Left ventricle myocardium inferior (tissue), 1 donor: ENCODE measurements at places on chromosomes 4 and X. TPM values are rescaled to one million over a fixed set of nuclear protein-coding genes. Genes with fewer than 3 reads are reported as not detected.

Gene CXCR3
- not detected for total RNA-seq

Gene CXCL6
- not detected for total RNA-seq

Gene BRS3
- total RNA-seq = not detected

GRCh38 chr4:40185830-40186664, 10.8 kb upstream of the RHOH start:
- no peaks in the 10 kb centered on the region for H3K4me1 ChIP-seq
- H3K27ac ChIP-seq = no peak overlapping the region
- no peak for DNase-seq
- H3K36me3 ChIP-seq = no peaks in the 10 kb centered on the region

DNA sequence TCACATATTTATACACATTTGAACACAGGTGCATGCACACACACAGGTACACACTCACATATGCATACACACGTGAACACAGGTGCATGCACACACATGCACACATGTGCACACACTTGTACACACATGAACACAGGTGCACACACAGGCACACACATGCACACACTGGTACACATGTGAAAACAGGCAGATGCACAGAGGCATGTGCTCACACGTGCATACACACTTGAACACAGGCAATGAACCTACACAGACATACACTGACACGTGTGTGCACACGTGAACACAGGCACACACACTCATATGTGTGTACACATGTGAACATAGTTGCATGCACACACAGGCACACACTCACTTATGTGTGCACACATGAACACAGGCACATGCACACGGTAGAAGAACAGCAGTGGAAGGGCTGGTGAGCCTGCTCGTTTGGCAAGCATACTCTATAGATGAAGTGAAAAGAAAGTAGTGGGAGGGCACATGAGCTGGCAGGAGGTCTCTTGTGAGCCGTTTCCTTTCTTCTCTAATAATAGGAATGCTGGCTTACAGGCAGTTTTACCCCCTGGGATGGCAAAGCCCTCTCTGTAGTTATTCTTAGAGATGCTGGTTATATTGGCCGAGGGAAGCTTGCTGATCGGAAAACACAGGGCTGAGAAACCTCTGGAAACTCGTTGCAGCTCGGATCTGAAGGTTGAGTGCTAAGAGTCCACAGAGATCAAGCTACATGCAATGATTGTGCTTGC, 279.6 kb upstream of the CLNK start:
- peaks cover 5% of the 10 kb centered on the region for H3K4me1 ChIP-seq
- no peak overlapping the region for H3K4me3 ChIP-seq
- H3K36me3 ChIP-seq = no peaks in the 10 kb centered on the region
- peaks cover 10% of the 10 kb centered on the region for H3K27me3 ChIP-seq
- H3K27ac ChIP-seq = no peak overlapping the region
- no peak for DNase-seq

DNA sequence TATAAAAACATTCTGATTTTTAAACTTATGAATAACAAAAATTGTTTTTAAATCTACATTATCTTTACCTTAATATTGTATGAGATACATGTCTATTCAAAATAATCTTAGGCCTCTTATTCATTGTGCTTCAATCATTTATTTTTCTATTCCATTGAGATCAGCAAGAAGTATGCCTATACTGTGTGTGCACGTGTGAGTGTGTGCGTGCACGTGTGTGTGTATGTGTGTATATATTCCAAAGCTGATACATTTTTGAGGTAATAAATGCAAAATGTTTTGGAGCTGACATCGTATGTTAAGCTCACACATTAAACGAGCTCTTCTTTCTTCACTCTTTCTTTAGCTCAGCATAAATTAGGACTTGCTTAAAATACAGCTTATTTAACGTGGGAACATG, 1701.2 kb upstream of the PCDH10 start:
- no peaks in the 10 kb centered on the region for H3K27me3 ChIP-seq
- no peak overlapping the region for H3K4me3 ChIP-seq
- DNase-seq = no peak
- no peaks in the 10 kb centered on the region for H3K4me1 ChIP-seq
- no peaks in the 10 kb centered on the region for H3K36me3 ChIP-seq

Gene OPRPN
- not detected for total RNA-seq

Gene COX7B2
- total RNA-seq = not detected

Gene ARHGAP36
- total RNA-seq = not detected

Gene CXorf49
- total RNA-seq = not detected

- no peaks in the 10 kb centered on the region for H3K4me1 ChIP-seq
- H3K4me3 ChIP-seq = no peak overlapping the region
- DNase-seq = no peak
- no peaks in the 10 kb centered on the region for H3K36me3 ChIP-seq
These were observed 28.7 kb downstream of the TMPRSS11A start for GRCh38 chr4:67934628-67935027.

DNA sequence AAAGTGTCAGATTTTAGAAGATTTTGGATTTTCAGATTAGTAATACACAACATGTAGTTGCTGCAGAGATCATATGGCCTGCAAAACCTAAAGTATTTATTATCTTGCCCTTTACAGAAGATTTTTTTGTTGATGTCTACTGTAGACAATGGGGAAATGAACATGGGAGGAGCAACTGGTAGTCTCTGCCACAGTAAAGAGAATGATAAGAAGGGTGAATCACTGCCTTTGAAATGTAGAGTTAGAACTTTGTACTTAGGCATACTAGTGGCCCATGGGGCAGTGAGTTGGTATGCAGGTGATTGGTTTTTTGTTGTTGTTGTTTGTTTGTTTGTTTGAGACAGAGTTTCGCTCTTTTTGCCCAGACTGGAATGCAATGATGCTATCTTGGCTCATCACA, 50.1 kb downstream of the GAB1 start:
- no peak for DNase-seq
- no peaks in the 10 kb centered on the region for H3K36me3 ChIP-seq
- no peaks in the 10 kb centered on the region for H3K27me3 ChIP-seq
- H3K27ac ChIP-seq = no peak overlapping the region

GRCh38 chrX:99371976-99372595, 1038.0 kb downstream of the PCDH19 start:
- no peaks in the 10 kb centered on the region for H3K4me1 ChIP-seq
- H3K4me3 ChIP-seq = no peak overlapping the region
- no peaks in the 10 kb centered on the region for H3K36me3 ChIP-seq
- no peak overlapping the region for H3K27ac ChIP-seq

Gene IKBKG
- total RNA-seq = 14.8 TPM

Gene PNMA6A
- 1.4 TPM for total RNA-seq

DNA sequence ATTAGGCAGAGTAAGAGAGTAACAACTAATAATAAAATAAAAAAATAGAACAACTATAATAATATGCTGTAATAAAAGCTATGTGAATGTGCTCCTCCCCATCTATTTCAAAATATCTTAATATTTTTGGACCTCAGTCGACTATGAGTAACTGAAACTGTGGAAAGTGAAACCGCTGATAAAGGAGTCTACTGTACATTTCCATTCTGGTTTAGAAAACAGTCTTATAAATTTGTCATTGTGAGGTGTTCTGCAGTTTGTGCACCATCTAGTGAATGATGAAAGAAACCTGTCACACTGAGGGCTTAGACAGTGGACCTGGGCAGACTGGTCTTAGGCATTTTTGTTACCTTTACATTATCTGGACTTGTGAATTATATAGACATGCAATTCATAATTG, 42.0 kb downstream of the TMEM150C start:
- H3K27ac ChIP-seq = no peak overlapping the region
- DNase-seq = no peak
- H3K4me3 ChIP-seq = no peak overlapping the region
- no peaks in the 10 kb centered on the region for H3K27me3 ChIP-seq
- H3K36me3 ChIP-seq = no peaks in the 10 kb centered on the region

DNA sequence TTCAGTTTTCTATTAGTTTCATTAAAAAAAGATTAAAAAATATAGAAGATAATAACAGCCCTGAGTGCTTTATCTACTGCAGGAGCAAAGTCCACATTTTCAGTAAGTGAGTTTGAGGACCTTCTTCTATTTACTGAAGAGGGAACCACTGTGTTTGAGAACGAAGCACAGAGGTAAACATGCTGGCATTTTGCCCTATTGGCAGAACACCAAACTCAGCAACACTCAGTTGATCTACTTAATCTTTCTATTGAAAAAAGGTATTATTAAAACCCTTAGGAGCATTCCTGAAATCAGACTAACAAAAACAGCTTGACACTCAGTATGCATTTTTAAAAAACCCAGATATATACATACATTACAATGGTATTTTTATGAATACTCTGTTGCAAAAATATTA, 1496.7 kb downstream of the TECRL start:
- DNase-seq = no peak
- H3K27ac ChIP-seq = no peak overlapping the region
- no peaks in the 10 kb centered on the region for H3K4me1 ChIP-seq
- H3K27me3 ChIP-seq = no peaks in the 10 kb centered on the region
- no peak overlapping the region for H3K4me3 ChIP-seq

DNA sequence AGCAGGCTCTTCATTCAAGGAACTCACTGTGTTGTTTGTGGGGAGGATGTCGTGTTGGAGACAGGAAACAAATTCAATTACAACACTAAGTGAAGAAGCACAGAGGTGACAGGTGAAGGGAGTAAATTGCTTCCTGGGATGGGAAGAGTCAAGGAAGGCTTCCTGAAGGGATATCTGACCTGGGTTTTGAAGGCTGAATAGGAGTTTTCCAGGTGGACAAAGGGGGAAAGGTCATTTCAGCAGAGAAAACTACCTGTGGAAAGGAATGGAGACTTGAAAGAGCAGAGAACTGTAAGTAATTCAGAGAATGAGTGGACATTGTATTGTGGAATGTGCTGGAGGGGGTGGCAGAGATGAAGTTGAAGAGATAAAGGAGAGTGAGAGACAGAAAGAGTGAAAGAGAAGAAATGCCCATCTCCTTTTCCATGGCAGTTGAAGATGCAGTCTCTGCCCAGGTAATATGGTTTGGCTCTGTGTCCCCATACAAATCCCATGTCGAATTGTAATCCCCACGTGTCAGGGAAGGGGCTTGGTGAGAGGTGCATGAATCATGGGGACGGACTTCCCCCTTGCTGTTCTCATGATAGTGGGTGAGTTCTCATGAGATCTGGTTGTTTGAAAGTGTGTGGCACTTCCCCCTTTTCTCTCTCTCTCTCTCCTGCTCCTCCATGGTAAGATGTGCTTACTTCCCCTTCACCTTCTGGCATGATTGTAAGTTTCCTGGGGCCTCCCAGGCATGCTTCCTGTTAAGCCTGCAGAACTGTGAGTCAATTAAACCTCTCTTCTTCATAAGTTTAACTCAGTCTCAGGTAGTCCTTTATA, 205.7 kb upstream of the BCOR start:
- H3K27me3 ChIP-seq = no peaks in the 10 kb centered on the region
- H3K4me1 ChIP-seq = no peaks in the 10 kb centered on the region
- H3K27ac ChIP-seq = no peak overlapping the region

Gene TRAM1L1
- 0.82 TPM for total RNA-seq

Gene HSPA4L
- 16.1 TPM for total RNA-seq

GRCh38 chr4:84573385-84574068, 9.4 kb upstream of the CDS1 start:
- H3K27ac ChIP-seq = no peak overlapping the region
- DNase-seq = no peak
- no peak overlapping the region for H3K4me3 ChIP-seq
- no peaks in the 10 kb centered on the region for H3K4me1 ChIP-seq
- no peaks in the 10 kb centered on the region for H3K36me3 ChIP-seq

DNA sequence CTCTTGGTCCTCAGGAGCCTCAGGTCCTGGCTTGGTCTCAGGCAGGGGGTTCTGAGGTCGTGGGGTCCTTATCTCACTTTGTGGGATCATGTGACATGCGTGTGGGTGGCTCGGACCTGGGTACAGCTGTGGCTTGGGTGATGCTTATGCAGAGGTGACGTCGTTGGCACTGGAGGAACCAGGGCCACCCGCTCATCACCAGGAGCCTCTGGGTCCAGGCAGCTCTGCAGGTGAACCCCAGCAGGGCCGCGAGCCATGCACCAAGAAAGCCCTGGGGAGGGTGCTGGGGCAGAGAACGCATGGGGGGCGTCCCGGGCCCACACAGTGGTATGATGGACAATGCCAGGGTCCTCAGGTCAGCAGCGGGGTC, 8.7 kb downstream of the ATP5ME start:
- H3K4me1 ChIP-seq = peaks cover 14% of the 10 kb centered on the region
- no peak overlapping the region for H3K4me3 ChIP-seq
- no peak overlapping the region for H3K27ac ChIP-seq

Gene TIMM8A
- 24.8 TPM for total RNA-seq

- no peaks in the 10 kb centered on the region for H3K36me3 ChIP-seq
- H3K27ac ChIP-seq = no peak overlapping the region
- DNase-seq = no peak
These were observed 284.8 kb downstream of the UNC5C start for GRCh38 chr4:95263960-95264359.

- DNase-seq = no peak
- H3K4me3 ChIP-seq = no peak overlapping the region
- no peak overlapping the region for H3K27ac ChIP-seq
These were observed 24.2 kb downstream of the KLHL15 start for GRCh38 chrX:24002792-24003191.

Gene CISD2
- total RNA-seq = 17.1 TPM

Gene SPANXA1
- not detected for total RNA-seq

- H3K27ac ChIP-seq = no peak overlapping the region
- no peaks in the 10 kb centered on the region for H3K4me1 ChIP-seq
- H3K27me3 ChIP-seq = no peaks in the 10 kb centered on the region
These were observed 464.7 kb upstream of the FAM47C start for GRCh38 chrX:36543499-36543898.

Gene SLC6A8
- total RNA-seq = 229 TPM

DNA sequence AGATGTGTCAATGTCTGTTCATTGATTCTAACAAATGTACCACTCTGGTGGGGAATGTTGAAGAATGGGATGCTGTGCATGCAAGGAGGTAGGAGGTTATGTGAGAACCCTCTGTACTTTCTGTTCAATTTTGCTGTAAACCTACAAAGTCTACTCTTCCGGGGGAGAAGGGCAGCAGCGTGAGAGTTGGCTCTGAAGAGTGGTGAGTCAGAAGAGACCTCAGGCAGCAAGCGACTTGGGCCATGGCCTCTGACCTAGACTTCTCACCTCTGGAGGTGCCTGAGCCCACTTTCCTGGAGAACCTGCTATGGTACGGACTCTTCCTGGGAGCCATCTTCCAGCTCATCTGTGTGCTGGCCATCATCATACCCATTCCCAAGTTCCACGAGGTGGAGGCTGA, 26.7 kb downstream of the MANBA start:
- no peaks in the 10 kb centered on the region for H3K36me3 ChIP-seq
- H3K4me1 ChIP-seq = peaks cover 34% of the 10 kb centered on the region
- H3K27me3 ChIP-seq = no peaks in the 10 kb centered on the region
- H3K27ac ChIP-seq = peak overlapping the region; percentile 63
- no peak overlapping the region for H3K4me3 ChIP-seq

Gene CBR4
- 25.9 TPM for total RNA-seq

Gene IL15
- 2.2 TPM for total RNA-seq

DNA sequence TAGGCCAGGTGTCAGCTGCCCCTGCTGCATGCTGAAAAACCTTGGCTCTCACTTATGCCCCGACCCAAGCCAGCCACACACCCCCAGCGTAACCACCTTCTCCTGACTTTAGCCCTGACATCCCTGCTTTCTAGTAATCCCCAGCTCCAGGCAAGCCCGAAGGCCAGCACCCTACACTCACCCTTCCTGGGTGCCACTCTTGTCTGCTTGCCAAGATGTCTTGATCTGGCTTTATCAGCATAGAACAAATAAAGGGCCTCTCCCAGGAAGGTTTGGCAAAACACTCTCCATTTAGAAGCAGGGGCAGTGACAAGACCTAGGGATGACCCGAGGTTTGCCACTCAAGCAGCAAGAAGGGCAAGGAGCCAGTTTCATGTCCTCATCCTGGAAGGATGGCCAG, 6.8 kb upstream of the MAP9 start:
- no peaks in the 10 kb centered on the region for H3K36me3 ChIP-seq
- peaks cover 9% of the 10 kb centered on the region for H3K27me3 ChIP-seq
- no peak for DNase-seq
- no peaks in the 10 kb centered on the region for H3K4me1 ChIP-seq
- no peak overlapping the region for H3K4me3 ChIP-seq
